ENCODE measurements at places on chromosomes 4 and X.

DNA sequence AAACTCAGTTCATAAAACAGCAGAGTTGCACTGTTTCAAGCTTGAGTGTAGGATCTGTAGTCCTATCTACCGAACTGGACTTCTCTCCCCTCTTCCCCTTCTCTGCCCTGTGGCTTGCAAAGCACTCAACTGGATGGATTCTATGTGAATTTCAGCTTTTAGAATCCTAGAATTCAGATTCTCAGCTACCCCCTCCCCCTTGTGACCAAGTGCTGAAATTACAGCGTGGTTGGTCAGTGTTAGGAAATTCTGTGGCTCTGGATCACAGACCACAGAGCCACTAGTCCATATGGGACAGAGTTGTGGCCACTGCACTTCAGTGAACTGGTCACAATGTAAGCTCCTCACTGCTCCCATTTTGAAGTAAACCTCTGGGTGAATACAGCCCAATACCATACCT lies 64.6 kb upstream of the TRPC5 start:
- DNase-seq = peak; percentile 0

DNA sequence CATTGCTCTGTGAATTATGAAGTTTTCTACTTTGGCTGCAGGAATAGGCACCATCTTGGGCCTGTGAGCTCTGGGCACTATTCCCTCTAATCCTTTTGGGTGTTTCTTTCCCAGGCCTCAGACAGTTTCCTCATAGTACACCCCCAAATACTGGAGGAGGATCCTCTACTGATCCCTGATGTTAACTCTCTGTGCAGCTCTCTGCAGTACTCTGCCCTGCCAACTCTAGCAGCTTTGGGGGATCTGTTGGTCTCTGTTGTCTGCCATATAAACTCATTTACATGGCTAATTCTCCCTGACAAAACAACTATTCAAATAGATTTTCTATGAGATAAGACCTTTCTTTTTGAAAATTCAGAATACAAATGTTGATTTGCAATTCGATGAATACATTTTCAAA lies 29.9 kb downstream of the USP53 start:
- DNase-seq = no peak

- no peak for DNase-seq
These were observed 66.6 kb upstream of the TAB3 start for GRCh38 chrX:30955687-30956086.

GRCh38 chrX:11632732-11633131 lies 33.0 kb downstream of the ARHGAP6 start:
- DNase-seq = no peak

DNA sequence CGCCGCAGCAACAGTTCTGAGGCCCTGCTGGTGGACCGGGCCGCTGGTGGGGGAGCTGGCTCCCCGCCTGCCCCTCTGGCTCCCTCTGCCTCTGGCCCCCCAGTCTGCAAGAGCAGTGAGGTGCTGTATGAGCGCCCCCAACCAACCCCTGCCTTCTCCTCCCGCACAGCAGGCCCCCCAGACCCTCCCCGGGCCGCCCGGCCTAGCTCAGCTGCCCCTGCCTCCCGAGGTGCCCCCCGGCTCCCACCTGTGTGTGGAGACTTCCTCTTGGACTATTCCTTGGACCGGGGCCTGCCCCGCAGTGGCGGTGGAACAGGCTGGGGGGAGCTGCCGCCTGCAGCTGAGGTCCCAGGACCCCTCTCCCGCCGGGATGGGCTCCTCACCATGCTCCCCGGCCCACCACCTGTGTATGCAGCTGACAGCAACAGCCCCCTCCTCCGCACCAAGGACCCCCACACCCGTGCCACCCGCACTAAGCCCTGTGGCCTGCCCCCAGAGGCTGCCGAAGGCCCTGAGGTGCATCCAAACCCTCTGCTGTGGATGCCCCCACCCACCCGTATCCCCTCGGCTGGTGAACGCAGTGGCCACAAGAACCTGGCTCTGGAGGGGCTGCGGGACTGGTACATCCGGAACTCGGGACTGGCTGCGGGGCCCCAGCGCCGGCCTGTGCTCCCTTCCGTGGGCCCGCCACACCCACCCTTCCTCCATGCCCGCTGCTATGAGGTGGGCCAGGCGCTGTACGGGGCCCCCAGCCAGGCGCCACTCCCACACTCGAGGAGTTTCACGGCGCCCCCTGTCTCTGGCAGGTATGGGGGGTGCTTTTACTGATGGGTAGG lies 6.3 kb downstream of the PRAF2 start:
- no peak for DNase-seq

DNA sequence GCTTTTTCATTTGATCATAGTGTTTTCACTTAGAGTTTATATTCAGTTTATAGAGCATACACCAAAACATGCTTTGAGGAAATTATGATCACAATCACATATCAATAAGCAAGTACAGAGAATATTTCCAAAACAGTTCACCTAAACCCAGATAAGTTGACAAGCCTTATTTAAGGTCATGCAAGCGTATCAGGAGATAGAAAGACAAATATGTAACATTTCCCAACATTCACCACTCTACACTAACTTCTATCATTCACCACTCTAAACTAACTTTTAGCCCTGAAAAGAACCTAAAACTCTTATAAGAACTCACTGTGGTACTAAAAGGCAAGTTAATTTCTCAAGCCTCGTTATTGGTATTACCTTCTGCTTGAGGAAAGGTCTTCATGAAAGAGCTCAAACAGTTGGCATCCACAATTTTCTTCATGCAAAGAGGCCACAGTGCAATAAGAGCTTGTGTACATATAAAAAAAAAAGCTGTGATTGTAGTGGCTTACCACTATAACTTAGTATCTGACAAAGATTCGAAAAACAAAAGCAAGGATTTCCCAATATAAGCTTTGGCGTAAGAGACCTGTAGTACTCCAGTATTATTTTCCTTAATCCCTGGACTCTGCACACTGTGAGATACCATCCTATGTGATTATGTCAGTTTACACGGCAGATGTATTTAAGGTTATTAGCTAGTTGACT lies 903.3 kb downstream of the STIM2 start:
- DNase-seq = no peak

DNA sequence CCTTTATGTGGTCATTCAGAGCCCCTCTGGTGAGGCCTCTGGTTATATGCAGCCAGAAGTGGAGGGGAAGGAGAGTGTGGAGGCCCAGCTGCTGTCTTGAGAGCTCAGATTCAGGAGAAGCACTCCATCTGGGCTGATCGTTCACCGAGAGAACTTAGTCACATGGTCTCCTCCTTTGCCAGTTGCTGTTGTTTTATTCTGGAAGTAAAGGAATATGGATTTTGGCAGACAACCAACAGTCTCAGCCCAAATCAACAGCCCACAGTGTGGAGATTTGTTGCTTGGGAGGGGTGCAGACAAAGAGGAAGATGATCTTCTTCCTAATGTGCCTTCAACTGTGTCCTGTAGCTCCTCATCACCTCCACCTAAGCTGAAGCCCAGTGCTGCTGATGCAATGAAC lies 355.4 kb downstream of the ANK2 start:
- no peak for DNase-seq

GRCh38 chr4:120918788-120919187 lies 3.7 kb downstream of the PRDM5 start:
- DNase-seq = no peak

DNA sequence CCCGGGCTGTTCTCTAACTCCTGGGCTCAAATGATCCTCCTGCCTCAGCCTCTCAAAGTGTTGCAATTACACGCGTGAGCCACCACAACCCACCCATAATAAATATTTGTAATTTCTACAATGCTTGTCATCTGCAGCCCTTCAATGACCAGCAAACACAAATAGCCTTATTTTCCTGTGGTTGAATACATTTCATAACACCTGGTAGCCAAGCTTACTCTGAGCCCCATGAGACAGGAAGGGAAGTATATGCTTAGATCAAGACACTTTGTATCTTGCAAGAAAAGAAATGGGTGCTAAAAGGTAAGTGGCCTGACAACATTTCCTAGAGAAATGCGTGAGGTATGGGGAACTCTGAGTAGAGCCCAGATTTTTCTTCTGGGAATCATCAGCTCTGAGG lies 56.9 kb upstream of the PDGFRA start:
- no peak for DNase-seq

- no peak for DNase-seq
These were observed 67.2 kb upstream of the TFDP3 start for GRCh38 chrX:133285341-133285740.

DNA sequence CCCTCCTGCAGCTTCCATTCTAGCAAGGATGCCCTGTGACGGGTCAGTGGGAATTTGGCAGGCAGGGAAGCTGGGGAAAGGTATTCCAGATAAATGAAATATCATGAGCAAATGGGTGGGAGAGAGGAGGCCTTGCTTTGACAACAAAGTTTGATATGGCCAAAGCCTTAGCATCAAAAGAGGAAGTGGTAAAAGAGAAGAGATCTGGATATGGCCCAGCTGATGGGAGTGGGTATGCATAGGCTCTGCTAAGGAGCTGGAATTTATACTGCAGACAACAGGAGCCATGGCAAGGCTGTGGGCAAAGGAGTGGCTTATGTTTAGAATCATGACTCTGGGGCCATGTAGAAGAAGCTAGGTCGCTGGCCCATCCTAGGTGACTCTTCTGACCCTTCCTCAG lies 89.2 kb downstream of the PJA1 start:
- DNase-seq = no peak

GRCh38 chr4:88765729-88766128 lies 68.1 kb upstream of the NAP1L5 start:
- no peak for DNase-seq

DNA sequence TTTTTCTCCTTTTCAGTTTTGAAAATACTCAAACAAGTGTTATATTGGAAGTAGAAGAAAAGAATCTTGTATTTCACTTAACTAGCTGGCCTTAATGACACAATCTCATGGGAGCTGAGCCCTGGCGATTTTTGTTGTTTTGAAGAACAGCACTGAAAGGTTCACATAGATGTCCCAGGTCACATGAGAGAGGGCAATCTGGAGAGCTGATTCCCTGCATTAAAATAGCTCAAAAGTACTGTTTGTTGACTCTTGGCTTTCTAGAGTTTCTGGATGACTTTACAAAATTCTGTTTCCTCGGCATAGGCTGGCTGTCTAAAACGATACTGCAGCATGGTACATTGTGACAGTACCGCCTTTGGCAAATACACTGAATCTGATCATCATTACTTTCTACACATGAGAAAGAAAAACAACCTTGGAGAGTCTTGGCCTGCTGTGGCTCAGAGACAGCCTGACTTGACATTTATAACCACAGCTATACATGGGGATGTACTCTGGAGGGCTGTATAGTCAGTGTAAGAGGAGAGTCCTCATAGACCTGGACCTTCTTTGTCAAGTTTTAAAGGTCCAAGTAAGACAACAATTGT lies 119.8 kb upstream of the PDLIM3 start:
- no peak for DNase-seq

DNA sequence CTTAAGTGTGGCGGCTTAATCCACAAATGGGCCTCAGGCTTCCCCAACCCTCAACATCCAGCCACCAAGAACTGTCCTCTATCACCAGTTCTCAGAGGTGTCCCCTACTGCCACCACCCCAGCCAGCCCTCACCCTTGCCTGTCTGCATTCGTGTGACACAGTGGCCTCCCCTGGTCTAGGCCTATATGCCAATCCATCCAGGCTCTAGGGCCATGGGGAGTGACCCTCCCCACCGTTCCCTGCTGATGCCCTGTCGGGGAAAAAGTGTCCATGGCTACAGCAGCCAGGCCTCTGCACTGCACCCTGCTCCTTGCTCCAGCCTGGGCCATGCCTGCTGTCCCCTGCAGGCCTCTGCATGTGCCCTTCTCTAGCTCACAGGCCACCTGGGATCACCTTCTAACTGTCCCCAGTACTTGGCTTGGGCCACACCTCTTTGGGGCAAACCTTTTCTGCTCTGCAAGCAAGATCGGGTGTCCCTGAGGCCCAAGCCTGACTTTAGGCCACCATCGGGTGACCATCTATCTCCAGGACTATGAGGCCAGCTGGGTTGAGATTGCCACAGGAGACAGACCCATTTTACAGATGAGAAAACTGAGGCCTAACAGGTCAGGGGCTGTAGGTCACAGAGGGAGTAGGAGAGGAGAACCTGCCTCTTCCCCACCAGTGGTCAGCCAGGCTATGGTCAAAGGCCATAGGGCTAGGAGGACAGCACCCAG lies 75.8 kb downstream of the JAKMIP1 start:
- DNase-seq = no peak

GRCh38 chr4:85113706-85114105 lies 147.2 kb upstream of the WDFY3 start:
- DNase-seq = no peak

DNA sequence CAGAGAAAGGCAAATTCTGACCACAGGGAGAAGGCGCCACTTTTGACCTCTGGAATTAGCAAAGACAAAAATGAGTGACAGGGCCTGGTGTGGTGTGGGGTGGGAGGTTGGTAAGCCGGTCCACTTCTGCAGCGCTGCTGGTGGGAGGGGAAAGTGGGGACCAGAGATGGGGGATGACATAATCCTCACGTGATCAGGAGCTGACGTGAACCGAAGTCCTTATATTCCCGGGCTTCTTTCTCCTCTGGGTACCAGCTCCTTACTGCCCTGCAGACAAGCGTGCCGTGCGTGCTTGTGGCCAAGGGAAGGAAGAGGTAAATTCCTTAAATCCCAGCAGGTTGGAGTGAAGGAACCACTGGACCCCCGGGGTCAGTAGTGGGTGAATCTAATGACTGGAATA lies at the start of gene TCEAL7:
TCEAL7 (plus strand) TSS at position 249 of the 400 bp plus-strand sequence. CDS start 1,165 bp downstream, outside the sequence.
- DNase-seq = peak; percentile 20

- DNase-seq = no peak
These were observed 3.8 kb downstream of the FGF16 start for GRCh38 chrX:77450996-77451395.

DNA sequence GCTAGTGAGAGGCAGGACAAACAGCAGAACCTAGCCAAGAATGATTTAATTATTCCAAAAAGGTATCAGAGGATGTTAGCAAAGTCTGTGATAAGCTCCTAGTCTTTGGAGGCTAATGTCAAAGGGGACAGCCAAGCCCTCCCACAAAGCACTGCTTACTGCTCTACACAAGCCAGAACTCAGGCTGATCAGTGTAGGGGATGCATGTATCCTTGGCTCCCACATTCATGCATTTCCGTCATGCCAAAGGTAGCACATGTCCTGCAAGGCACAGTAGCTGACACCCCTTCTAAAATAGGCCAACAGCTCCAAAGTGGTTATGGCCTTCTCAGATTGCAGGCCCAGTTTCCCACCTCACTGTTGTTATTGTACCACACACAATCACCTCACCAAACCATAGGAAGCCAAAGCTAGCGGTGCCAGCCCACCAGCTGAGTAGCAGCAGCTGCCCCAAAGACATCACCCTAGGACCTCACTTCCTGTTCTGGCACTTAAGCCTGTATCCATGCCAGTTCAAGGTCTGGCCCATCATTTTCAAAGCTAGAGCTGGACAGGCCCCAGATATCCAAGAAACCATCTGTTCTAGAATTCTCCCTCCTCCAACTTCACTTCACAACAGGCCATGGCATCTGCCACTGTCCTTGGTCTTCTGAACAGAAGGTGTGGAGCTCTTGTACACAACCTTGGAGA lies 40.9 kb downstream of the TSPAN5 start:
- no peak for DNase-seq

DNA sequence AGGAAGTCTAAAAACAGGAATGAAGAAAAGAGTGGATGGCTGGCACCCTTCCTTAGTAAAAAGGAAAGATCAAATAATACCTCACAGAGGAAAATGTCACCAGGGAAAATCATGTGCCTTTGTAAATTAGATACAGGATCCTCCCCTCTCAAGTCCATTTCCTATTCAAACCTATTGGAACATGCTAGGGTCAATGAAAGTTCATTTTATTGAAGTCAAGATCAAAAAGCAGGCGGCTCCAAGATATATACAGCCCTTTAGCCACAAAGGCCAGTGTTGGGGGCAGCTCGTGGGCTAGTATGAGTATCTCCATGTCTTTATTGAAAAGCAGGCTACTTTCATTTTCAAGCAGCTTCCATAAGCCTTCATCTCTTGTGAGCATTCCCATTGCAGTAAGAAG lies 141.1 kb downstream of the QDPR start:
- DNase-seq = no peak
